ENCODE measurements at places on chromosomes 11 and 22.

GRCh38 chr22:49371325-49372110 is 456.2 kb downstream of the BRD1 start:
- DNase-seq: no peak

- DNase-seq: no peak
Measured at GRCh38 chr11:19419808-19420207, 179.1 kb upstream of the E2F8 start.

- no peak for DNase-seq
Measured at GRCh38 chr11:134497586-134497985, 85.5 kb upstream of the B3GAT1 start.

DNA sequence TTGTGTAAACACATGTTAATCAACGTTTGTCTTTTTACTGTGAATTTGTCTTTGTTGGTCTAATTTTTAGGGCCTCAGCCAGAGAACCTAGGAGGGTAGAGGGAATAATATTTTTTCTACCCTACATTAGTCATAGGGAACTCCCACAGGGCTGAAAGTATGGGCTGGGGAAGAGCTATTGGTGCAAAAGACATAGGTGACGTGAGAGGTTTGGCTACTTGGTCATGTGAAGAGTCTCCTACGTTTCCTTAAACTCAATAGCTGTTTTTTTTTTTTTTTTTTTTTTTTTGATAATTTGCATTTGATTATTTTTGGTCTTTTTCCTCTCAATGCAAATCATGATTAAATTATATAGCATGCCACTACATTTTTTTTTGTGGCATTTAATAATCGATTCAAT is 15.9 kb upstream of the MMP7 start:
- no peak for DNase-seq

- DNase-seq: no peak
Measured at GRCh38 chr11:16825968-16826367, 87.5 kb downstream of the C11orf58 start.

GRCh38 chr11:21514316-21514715 is 678.6 kb upstream of the ANO5 start:
- no peak for DNase-seq

- peak; percentile 20 for DNase-seq
Measured at GRCh38 chr22:30116362-30117117, 36.3 kb downstream of the HORMAD2 start.

- DNase-seq: no peak
Measured at GRCh38 chr11:10487002-10487647, 32.1 kb downstream of the AMPD3 start.
